Caudate nucleus (tissue), 63 donors: ENCODE measurements at places on chromosomes 16 and 17.
A peak's percentile ranks its signal among the peaks of the same experiment; 100 is the strongest.

GRCh38 chr17:62126292-62126691 is 61.2 kb upstream of the MED13 start:
- DNase-seq: no peak

GRCh38 chr16:10652730-10653590 is 41.8 kb downstream of the TEKT5 start:
- no peak for DNase-seq

GRCh38 chr17:81735264-81736102 is 23.4 kb downstream of the SLC25A10 start:
- peak; percentile 40 for DNase-seq

DNA sequence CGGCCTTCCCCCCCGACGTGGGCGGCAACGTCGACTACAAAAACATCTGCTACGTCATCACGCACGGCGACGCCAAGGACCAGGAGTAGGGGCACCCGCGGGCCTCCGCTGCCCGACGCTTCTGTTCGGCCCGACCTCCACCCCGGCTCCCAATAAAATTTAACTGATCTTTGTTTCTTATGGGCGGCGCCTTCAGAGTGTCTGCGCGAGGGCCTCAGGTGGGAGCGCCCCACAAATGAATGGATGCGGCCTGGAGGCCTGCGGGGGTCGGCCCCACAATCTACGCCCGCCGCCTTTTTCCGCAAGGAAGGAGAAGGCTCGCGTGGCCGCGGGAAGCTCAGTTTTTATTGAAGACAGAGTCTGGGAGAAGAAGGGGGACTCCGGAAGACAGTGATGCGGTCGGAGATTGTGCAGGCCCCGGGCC is 3.2 kb downstream of the MYL11 start:
- DNase-seq: peak; percentile 81

DNA sequence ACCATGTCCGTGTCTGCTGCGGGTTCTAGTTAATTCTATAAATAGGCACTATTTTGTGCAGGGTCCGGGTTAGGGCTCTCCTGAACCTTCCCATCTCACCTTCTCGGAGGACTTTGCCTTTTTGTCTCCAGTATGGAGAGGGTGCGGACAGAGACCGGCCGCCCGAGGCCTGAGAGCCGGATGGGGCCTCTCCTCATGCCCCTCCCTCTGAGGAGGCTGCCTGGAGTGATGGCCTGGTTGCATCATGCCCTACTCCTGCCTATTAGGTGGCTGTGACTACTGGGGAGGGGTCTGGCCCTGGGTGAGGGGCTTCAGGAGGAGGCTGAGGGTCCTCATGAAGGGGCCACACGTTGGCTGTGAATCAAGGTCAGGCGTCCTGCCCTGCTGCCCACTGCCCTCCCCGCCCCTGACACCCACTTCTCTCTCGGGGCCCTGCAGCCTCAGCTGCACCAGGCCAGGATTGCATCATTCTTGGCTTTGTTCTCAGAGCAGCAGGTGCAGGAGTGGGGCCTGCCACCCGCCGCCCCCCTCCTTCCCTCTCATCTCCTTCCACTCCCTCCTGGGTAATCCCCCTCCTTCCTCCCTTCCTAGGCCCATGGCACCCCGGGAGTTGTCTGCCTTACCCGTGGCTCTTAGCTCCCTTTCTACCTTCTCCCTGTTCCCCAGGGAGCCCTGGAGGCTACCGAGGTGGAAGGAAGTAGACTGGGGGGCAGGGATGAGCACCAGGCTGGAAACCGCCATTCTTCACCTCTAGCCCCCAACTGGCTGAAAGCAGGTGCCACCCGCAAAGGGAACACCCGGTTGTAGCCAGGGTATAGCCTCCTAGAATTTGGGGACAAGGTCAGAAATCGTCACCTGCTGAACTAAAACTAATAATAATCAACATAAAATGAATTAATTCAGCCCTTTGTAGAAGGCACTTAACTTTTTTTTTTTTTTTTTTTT is 12.7 kb upstream of the ARHGAP23 start:
- DNase-seq: peak; percentile 25

GRCh38 chr17:82978765-82979349 is 100.6 kb upstream of the METRNL start:
- no peak for DNase-seq

- DNase-seq: peak; percentile 13
Measured at GRCh38 chr16:89972244-89973234, 24.0 kb downstream of the DEF8 start.

GRCh38 chr17:16511593-16511992 is 19.6 kb upstream of the LRRC75A start:
- no peak for DNase-seq

GRCh38 chr16:27795992-27796614 is 246.2 kb downstream of the KATNIP start:
- DNase-seq: no peak

- DNase-seq: no peak
Measured at GRCh38 chr16:86258713-86259112, 251.6 kb upstream of the FOXF1 start.

GRCh38 chr17:63033142-63033541 is 67.1 kb downstream of the TANC2 start:
- DNase-seq: no peak

DNA sequence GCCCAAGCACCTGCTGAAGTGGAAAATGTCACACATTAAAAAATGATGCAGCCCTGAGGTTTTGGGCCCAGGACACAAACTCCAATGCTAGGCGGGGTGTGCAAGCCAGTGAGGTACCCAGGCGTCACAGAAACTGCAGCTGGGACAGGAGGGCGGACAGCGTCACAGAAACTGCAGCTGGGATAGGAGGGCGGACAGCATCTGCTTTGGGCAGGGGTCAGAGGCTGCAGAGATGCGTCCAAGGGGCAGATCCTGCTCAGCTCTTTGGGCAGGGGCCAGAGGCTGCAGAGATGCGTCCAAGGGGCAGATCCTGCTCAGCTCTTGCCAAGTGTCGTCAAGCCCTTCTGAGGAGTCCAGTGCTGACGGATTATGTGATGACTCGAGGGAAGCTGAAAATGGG is 43.9 kb upstream of the RCVRN start:
- no peak for DNase-seq

DNA sequence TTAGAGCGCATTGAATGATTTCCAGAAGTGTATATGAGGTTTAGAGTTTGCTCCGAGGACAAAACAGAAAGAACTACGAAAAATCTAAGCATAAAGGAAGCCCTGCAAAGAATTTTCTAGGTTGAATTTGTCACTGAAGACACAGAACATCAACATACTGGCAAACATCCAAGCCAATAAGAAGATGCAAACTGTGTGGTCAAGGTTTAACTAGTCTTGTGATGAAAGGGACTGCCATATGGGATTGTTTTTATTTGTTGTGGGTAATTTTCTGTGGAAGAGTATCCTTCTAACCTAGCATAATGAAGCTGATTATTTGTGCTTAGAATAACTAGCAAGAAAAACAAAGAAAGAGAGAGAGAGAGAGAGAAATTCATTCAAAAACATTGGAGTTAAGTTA is 492.0 kb upstream of the ERCC4 start:
- DNase-seq: no peak

GRCh38 chr16:52320930-52321439 is 226.0 kb downstream of the TOX3 start:
- no peak for DNase-seq

GRCh38 chr17:48295362-48296288 is 134.4 kb downstream of the SKAP1 start:
- no peak for DNase-seq

DNA sequence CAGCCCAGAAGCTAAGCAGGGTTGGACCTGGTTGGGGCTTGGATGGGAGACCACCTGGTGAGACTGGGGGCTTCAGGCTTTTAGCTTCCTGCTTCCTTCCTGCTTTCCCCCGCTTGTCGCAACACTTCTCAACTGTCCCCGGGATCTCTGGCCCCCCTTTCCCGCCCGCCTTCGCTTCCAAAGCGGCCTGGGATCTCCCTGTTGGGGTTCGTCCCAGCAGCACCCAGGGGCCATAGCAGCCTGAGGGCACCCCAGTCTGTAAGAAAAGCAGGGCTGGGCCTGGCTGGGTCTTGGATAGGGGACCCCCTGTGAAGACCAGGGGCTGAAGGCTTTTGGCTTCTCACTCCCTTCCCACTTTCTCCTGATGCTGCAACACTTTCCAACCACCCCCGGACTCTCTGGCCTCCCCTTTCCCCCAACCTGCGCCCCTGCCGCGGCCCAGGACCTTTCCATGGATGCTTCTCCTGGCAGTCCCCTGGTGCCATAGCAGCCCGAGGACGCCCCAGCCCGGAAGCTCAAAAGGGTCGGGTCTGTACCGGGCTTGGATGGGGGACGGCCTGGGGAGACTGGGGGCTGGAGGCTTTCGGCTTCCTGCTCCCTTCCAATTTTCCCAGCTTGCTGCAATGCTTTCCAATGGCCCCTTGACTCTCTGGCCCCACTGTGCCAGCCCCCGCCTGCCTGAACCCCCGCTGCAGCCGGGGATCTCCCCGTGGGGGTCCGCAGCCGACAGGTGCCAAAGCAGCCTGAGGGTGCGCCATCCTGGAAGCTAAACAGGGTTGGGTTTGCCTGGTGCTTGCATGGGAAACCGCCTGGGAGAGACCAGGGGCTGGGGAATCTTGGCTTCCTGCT is 2276.2 kb downstream of the TP53TG3F start:
- no peak for DNase-seq

GRCh38 chr17:59619035-59619297 is 729 bp upstream of the CLTC start:
- no peak for DNase-seq

DNA sequence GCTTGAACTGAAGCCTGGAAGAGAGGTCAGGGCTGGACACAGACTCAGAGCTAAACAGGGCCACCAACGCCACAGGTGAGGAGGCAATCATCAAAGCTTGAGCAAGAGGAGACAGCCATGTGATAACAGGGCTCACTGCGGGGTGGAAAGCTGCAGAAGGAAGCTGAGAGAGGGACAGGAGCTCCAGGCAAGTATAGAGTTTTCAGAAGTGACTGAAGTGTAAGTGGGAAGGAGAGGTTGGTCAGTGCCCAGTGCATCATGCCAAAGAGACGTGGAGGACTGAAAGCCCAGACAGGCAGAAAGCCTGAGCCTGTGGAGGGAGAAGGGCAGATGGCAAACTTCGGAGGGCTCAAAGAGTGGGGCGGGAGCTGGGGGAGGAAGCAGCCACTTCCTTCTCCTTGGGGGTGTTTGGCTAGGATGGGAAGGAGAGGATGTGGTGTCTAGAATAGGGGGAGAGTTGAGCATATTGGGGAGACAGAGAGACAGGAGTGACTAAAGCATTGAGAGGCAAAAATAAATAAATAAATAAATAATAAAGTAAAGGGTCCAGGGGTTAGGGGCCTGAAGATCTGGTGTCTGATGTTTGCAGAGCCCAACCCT is 2.6 kb downstream of the KIFC3 start:
- DNase-seq: no peak

DNA sequence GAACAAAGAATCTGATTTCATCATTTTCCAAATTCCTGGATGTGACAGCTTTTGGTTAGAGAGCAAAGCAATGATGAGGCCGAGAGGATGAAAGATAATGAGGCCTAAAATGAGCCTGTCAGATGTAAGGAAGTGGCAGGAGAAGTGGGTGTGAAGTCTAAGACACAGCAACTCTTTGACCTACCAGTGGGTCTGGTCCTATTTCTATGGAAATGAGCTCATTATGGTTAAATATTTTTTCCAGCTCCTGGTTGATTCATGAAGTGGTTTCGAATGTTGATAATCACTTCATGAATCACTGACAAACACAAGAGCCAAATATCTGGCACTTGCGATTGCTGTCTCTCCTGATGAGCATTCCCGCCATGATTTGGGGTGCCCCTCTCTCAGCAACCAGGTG is 273.3 kb upstream of the CDH5 start:
- no peak for DNase-seq

GRCh38 chr17:19768046-19768782 is 20.1 kb upstream of the ALDH3A1 start:
- no peak for DNase-seq

DNA sequence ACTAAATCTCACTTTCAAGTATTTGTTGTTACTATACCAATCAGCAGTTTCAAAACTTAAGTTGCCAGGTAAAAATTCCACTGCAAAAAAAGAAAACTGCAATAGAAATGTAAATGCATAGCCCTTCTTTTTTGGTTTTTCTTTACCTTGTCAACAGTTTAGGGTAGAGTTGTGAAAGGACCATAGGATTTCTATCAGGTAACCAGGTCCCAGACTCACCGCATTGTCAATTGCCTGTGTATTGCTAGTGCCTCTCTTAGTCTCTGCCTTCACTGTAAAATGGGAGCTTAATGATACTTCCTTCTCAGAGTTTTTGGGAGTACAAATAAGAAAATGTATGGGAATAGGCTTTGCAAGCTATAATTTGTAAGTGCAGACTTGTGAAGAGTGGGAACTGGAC is 145.0 kb downstream of the FTO start:
- DNase-seq: no peak

DNA sequence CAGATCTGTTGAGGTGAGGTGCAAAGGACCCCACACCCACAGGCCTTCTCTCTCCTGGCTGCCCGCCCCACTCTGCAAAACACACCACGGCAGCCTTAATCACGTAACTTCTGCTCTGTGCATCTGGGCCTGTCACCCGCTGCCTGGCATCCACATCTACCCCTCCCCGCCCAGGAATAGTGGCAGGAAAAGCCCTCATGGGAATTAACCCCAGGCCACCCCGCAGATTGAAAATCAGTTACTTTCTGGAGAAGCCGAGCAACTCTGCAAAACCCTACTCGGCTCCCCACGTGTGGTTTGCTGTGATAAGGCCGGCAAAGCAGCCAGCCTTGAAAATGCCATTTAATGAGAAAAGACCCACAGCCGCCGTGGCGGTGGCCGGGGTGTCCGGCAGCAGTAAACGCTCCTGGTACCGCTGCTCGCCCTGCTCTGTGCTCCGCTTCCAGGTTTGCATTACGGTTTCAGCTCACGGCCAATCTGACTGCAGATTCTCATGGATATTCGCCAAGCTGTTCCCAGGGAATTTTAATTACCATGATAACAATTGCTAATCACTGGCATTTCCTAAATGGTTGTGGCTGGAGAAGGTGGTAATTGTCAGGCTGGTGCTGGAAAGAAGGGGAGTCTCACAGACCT is 78.0 kb upstream of the DOC2B start:
- no peak for DNase-seq

DNA sequence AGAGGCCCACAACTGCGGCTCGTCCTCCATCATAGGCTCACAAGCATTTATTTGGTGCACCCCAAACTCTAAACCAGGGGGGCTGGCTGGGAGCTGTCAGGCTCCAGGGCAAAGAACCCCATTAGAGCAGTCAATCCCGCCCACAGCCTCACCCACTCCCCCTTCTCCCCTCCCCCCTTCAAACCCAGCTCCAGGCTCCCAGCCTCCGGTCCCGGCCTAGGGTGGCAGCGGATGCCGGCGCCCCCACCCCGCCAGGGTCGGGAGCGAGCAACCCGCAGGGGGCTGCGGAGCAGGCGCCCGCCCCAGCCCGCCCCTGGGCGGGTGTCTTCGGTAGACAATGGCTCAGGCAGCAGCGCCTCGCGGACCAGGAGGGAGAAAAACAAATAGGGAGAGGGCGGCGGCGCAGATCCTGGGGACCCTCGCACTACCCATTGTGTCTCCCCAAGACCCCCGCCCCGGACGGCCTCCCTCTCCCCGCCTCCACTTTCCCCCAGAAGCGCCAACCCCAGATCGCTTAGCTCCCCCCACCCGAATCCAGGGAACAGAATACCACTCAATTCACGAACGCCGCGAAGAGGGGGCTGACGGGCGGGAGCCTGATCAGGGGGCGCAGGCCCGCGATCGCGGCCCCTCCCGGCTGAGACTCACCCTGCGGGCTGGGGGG is 572 bp downstream of the FAM171A2 start:
- no peak for DNase-seq
